ENCODE measurements at places on chromosomes 5 and 9.

- no peak for DNase-seq
Observed at GRCh38 chr5:5650242-5650641, 227.8 kb downstream of the ICE1 start.

GRCh38 chr5:125152461-125153189 is 406.2 kb upstream of the ZNF608 start:
- no peak for DNase-seq

DNA sequence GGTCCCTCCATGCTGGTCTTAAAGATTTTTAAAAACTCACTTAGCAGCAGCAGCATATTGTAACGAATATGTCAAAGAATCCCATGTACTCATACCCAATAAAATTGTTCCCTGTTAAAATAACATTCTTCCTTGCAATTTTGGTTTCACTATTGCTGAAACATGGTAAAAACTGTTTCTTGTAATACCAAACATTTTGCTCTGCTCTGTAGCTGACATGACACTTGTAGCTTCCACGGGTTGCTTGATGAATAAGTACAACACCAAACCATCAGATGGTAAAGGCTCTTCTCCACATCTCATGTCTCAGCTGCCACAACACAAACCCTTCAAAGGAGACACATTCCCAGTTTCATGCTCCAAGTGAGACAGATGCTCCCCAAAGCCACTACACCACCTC is 180.7 kb upstream of the PTGER4 start:
- no peak for DNase-seq

DNA sequence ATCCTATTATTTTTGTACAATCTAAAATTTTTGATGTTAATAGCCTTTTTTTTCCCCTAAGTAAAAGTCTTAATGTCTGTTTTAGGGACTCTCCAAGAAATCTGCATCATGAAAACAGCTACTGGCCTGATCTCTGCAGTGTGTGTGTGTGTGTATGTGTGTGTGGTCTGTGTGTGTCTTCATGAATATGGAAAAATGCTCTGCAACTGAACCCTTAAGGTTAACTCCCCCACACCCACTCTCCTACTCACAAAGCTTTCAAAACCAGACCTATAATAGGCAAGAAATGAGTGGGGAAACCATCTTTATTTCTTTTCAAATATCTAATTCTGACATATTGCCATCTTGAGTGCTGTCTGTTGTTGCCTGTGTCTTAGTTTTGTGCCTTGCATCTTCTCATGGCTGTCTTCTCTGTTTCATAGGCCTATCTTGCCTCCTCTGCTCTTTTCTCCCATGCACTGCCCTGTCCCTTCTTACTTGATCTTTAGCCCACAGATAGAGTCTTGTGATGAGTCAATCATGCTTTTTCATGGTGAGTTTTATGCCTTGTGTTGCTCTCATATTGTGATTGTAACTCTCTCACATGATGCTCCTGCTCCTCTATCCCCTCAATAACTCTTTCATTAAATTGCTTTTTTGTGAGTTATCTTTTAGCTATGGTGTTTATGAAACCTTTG is 68.3 kb downstream of the CHSY3 start:
- DNase-seq, result no peak
